Panc1 (cell line): ENCODE measurements at places on chromosomes 12 and 14.

DNA sequence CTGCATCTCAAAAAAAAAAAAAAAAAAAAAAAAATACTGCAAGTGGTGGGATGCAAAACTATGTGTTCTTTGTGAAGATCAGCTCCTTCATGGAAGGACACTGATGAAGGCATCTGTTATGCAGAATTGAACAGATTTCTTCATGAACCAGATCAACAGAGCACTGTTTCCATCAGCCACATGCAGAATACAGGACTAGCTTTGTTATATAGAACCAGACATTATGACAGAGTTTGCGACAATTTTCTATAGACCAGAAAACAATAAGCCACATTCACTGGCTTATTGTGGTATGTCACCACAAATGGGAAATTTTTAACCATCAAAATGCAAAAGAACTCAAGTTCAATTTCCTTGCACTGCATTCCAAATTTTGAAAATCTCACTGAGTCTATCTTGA lies 34.7 kb downstream of the CIT start:
- DNase-seq: no peak

GRCh38 chr12:75699728-75700496 lies 188.5 kb upstream of the KRR1 start:
- no peak for DNase-seq

- DNase-seq: no peak
Observed at GRCh38 chr12:62256408-62257096, 3.7 kb upstream of the USP15 start.

DNA sequence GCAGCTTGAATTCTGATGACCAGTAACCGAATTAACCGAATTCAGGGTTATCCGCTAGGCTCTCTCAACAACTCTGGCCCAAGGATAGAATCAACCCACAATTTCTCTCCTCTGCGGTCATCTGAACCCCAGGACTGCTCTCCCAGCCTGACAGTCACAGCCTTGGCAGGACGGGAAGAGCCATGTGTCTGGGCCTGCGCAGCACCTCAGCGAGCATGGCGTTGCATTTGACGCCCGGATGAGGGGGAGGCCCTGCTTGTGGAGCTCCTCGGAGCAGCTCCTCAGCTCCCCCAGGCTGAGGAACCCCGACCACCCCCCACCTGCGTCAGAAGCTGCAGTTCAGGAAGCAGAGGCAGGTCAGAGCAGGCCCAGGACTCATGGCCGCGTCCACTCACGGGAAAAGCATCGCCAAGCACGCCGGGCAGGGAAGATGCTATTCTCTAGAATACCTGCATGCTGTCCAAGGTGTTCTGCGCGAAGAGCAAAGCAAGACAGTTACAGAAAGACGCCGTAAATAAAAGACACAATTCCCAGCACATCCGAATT lies 131.1 kb downstream of the PIWIL1 start:
- no peak for DNase-seq

DNA sequence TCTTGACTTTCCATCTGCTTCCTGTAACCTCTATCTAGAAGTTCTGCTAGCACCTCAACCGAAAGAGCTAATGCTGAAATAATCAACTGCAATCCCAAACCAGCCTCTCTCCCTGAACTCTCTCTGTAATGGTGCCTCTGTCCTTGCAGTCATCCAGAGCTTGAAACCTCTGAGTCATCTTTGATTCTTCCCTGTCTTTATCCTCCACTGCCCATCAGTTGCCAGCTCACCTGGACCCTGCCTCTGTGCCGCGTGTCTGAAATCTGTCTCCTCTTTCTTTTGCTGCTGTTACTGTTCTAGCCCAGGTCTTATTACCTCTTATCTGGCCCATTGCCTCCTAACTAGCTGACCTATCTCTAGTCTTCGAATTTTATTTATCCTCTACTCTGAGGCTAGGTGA lies 15.5 kb downstream of the CLSTN3 start:
- DNase-seq: no peak

DNA sequence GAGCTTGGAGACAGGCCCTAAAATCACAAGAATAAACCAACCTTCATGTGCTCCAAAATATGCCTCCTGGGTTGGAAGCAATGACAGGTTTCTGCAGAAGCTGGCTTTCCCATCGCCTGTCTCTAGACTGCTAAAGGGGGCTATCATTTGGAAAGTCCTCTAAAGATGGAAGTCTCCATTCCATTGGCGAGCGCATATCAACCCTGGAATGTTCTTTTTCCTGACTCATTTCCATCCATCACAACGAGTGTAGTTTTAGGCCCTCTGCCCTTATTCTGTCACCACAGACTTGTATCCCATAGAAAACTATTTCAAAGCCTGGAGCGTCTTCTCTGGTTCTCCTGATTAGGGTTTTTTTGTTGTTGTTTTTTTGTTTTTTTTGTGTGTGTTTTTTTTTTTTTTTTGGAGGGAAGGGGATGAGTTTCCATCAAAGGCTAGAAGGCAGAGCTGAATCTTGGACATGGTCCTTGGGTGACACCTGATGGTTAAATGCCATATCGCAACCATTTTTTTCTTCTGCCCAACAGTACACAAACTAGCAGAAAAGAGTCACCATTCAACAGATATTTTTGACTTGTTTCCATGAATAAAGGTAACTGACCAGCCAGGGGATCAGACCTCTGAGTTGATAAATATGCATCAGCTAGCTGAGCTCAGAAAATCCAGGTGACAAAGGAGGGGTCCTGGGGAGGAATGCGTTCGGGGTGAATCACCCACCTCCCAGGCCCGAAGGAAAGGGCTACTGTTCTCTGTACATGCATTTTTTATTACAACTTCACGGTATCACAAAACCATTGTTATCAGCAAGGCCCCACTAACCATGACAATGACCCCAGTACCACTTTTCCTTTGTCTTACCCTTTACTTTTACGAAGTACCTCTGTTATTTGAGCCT lies 40.5 kb downstream of the KCNA5 start:
- peak; percentile 35 for DNase-seq

GRCh38 chr12:120554678-120555077 lies 20.5 kb downstream of the RNF10 start:
- DNase-seq: no peak

GRCh38 chr12:122886851-122887818 lies 8.8 kb downstream of the VPS37B start:
- peak; percentile 83 for DNase-seq

GRCh38 chr14:106686533-106686932 lies 1160.2 kb downstream of the TMEM121 start:
- no peak for DNase-seq

GRCh38 chr12:4526923-4527546 lies 11.7 kb upstream of the RAD51AP1 start:
- DNase-seq: no peak

DNA sequence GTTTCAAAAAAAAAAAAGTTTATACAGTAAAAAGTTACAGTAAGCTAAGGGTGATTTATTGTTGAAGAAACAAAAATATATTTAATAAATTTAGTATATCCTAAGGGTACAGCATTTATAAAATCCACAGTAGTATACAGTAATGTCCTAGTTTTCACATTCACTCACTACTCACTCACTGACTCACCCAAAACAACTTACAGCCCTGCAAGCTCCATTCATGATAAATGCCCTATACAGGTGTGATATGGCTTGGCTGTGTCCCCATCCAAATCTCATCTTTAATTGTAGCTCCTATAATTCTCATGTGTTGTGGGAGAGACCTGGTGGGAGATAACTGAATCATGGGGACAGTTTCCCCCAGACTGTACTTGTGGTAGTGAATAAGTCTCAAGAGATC lies 61.7 kb downstream of the TC2N start:
- no peak for DNase-seq

DNA sequence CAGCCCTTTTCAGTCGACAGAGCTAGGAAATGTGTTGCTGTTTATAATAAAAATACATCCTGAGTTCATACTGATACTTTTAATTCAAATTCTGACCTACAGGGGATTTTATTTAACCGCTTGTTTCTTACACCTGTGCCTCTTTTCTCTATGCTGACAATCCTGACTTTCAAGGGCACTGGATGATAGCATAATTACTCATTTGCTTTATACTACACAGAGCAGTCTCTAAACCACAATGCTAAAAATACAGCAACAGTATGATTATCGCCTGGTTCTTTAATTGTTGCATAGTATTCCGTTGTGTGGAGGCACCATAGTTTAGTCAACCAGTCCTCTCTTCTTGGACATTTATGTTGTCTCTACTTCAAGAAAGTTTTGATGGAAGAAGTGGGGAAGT lies 372.9 kb downstream of the DPF3 start:
- DNase-seq: no peak

- DNase-seq: no peak
Observed at GRCh38 chr12:27553941-27554340, 29.9 kb downstream of the PPFIBP1 start.

DNA sequence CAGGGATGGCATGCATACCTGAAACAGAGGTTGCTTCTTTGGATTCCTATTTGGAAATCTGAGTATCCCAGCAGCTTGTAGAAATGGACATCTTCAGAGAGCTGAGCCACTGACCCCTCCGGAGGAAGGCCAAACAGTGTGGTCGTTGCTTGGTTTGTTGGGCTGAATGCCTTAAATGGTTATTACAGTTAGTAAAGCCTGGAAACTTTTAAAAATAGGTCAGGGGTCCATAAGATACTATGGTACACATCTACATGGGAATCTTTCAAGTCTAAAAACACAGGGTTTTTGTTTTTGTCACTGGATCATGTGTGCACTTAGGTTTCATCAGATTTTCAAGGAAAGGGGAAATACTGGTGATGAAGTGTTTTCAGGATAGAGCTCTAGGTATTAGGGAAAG lies 7.7 kb downstream of the DYRK2 start:
- no peak for DNase-seq

DNA sequence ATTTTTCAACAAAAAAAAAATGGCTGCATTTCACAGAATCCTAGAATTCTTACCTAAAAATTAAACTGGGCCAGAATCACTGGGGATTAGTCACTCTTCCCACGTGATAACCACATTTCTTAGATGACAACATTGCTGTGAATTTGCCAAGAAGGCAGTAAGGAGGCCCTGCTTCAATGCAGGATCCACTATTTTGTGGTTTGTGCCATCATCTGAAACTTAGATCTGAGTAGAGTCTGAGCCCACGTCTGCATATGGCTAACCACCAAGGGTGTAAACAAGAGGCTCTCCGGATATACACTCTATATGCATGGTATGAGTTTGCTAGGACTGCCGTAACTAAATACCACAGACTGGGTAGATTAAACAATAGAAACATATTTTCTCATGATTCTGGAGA lies 24.4 kb upstream of the TBX5 start:
- DNase-seq: no peak

GRCh38 chr14:25003537-25003936 lies 46.4 kb downstream of the STXBP6 start:
- no peak for DNase-seq

DNA sequence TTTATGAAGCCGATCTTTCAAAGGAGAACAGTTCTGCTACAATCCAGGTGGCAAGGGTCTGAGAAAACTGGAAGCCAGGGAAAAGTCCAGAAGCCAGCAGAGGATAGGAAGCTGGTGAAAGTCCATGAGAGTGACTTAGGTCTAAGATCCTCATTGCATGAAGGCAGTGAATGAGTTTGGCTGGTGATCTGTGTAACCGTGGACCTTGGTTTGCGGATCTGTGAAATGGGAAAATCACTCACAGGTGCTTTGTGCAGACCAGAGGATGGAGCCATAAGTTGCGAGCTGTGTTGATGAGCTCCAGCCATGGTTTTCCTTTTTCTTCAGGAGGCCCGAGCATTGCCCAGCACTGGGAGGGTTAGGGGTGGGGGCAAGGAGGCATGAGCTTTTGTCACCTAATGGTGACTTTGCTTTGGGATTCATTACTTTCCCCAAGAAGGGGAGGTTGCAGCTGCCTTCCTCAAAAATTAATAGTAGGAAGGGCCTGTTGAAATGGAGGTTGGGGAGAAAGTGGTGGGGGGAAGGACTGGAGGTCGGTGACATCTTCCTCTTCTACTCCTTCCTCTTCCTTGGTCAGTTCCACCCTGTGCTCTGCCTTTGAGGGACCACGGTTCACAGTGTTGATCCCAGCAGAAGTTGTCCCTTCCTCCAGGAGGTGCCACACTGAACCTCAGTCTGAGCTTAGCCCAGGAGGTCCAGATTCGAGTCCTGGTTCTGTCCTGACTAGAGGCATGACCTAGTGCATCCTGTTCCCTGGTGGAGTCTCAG lies 20.3 kb upstream of the SERPINA6 start:
- no peak for DNase-seq
